ENCODE measurements at places on chromosomes 13 and 19. TPM values are rescaled to one million over a fixed set of nuclear protein-coding genes. Genes with fewer than 3 reads are reported as not detected.

DNA sequence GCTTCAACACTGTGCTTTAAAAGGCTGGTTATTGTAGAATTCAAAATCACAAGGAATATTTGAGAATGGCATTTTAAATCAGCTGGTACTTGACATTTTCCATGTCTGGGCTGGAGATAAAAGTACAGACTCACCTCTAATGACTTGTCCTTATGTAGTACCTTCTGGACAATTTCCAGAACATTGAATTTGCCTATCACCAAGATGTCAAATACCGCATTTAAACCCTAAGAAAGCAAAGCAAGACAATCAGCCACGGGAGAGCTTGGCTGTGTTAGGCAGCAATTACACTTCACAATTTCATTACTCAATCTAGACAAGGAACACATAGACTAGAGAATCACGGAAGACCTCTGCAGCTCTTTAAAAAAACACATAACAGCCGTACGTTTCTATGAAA lies 36.8 kb downstream of the TMTC4 start:
- no peaks in the 10 kb centered on the region for H3K36me3 ChIP-seq
- H3K27me3 ChIP-seq: no peaks in the 10 kb centered on the region
- H3K4me3 ChIP-seq: no peak overlapping the region
- DNase-seq: no peak
- no peak overlapping the region for H3K27ac ChIP-seq

DNA sequence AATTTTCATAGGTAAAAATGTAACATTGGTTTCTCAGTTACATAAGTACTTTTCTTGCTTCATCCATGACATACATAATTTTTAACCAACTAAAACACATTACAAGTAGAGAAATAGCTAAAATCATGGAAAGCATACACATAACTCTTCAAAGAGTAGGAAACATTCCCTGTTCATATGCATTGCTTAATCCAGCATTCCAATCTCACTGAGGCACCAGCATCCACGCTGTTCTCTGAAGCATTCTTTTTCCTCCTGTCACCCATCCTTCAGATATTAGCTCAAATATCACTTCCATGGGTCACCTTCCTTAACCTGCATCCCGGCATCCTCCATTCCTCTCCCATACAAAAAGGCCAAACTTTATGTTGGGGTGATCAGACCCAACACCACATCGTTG lies 79.1 kb downstream of the ZNF254 start:
- H3K27me3 ChIP-seq: no peaks in the 10 kb centered on the region
- H3K4me3 ChIP-seq: no peak overlapping the region
- DNase-seq: no peak
- no peak overlapping the region for H3K27ac ChIP-seq
- H3K36me3 ChIP-seq: no peaks in the 10 kb centered on the region

DNA sequence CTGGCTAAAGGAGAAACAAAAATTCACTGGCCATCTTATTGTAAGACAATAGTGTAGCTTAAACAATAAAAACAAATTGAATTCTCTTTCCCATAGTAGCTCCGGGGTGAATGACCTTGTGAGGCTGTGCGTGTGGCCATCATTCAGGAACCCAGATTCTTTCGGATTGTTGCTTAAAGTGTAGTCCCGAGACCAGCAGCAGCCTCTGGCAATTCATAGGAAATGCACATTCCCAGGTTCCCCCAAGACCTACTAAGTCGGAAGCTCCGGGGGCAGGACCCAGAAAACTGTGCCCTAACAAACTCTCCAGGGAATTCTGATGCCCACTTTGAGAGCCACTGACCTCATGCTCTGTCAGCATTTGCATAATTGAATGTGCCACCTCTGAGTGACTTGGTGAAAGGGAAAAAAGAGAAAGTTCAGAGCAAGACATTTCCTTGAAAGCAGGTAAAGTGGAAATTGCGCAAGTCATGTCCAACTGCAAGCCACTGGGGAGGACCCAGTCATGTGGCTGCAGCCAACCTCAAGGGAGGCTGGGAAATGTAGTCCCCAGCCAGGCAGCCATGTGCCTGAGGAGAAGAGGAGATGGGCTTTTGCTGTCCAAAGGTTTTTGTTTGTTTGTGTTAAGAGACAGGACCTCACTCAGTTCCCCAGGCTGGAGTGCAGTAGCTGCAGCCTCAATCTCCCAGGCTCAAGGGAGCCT lies 50.7 kb upstream of the PNMA8B start:
- no peaks in the 10 kb centered on the region for H3K27me3 ChIP-seq
- no peak overlapping the region for H3K27ac ChIP-seq
- H3K4me1 ChIP-seq: no peaks in the 10 kb centered on the region
- no peak overlapping the region for H3K4me3 ChIP-seq
- no peaks in the 10 kb centered on the region for H3K36me3 ChIP-seq
- no peak for DNase-seq

DNA sequence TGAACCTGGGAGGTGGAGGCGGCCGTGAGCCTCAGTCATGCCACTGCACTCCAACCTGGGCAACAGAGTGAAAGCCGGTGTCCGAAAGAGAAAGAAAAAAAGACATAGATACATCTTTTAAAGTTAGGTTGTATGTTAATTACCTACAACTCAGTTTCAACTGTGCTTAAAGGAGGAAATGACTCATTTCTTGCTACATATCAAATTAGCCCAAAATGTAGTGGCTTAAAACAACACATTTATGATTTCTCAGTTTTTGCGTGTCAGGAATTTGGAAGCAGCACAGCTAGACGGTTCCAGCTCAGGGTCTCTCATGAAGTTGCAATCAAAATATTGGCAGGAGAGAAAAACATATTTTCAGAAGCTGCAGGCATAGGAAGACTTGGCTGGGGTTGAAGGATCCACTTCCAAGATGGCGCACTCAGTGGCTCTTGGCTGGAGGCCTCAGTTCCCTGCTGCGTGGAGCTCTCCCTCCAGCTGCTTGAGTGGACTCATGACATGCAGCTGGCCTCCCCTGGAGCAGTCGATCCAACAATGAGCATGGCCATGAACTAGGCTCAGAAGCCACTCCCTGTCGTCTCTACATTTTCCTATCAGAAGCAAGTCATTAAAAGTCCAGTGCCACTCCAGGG lies 7.1 kb downstream of the LDLR start:
- H3K36me3 ChIP-seq: peaks cover 37% of the 10 kb centered on the region
- peak; percentile 91 for DNase-seq
- H3K4me1 ChIP-seq: peaks cover 26% of the 10 kb centered on the region
- H3K27ac ChIP-seq: peak overlapping the region; percentile 98
- no peaks in the 10 kb centered on the region for H3K27me3 ChIP-seq

GRCh38 chr19:11257846-11258380 lies 4.4 kb downstream of the DOCK6 start:
- no peaks in the 10 kb centered on the region for H3K27me3 ChIP-seq
- H3K4me3 ChIP-seq: no peak overlapping the region
- peaks cover 17% of the 10 kb centered on the region for H3K4me1 ChIP-seq
- H3K27ac ChIP-seq: no peak overlapping the region
- DNase-seq: no peak

GRCh38 chr13:38662362-38662761 lies 24.5 kb upstream of the FREM2 start:
- DNase-seq: no peak
- H3K27me3 ChIP-seq: no peaks in the 10 kb centered on the region
- H3K4me3 ChIP-seq: no peak overlapping the region

DNA sequence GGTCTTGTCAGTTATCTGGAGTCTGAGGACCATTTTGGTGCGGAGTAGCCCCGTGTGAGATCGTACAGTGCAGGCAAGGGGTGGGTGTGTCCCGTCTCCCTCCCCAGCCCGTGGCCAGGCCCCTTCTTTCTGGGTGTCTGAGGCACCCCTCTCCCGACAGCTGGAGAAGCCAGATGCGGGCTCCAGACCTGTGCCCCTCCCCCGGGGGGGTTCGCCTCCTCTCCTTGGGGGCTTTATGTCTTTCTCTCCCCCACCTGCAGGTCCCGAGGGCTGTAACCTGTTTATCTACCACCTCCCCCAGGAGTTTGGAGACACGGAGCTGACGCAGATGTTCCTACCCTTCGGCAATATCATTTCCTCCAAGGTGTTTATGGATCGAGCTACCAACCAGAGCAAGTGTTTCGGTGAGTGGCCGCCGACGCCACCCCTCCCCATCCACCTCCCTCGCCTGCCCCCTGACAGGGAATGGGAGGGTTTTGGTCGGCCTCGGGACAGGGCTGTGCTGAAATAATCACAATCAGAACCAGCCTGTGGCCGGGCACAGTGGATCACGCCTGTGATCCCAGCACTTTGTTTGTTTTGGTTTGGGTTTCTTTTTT lies 65.6 kb downstream of the CELF5 start:
- DNase-seq: no peak
- no peak overlapping the region for H3K27ac ChIP-seq
- H3K4me1 ChIP-seq: peaks cover 9% of the 10 kb centered on the region
- H3K36me3 ChIP-seq: no peaks in the 10 kb centered on the region
- H3K4me3 ChIP-seq: no peak overlapping the region

DNA sequence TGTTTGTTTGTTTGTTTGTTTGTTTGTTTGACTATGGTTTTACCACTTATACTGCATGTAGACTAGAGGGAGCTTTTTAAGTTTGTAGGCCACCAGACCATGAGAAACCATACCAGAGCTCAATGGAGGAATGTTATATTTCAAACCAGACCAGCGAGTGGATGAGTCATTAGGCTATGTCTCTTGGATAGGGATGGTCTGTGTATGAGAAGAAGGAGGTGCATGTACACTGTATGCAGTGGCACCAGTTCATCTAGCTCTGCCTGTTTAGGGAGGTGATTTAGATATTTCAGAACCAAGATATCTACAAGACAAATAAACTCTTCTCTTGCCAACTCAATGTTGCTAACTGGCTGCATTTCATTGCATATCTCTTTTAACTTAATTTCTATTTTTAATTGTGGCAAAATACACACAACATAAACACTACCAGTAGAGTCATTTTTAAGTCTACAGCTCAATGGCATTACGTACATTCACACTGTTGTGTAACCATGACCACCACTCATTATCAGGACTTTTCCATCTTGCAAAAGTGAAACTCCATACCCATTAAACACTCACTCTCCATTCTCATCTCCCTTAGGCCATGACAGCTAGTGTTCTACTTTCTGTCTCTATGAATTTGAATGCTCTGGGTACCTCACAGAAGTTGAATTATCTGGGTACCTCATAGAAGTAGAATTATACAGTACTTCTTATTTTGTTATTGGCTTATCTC lies 29.2 kb downstream of the SYDE1 start:
- H3K36me3 ChIP-seq: no peaks in the 10 kb centered on the region
- H3K4me1 ChIP-seq: no peaks in the 10 kb centered on the region
- no peak overlapping the region for H3K4me3 ChIP-seq

DNA sequence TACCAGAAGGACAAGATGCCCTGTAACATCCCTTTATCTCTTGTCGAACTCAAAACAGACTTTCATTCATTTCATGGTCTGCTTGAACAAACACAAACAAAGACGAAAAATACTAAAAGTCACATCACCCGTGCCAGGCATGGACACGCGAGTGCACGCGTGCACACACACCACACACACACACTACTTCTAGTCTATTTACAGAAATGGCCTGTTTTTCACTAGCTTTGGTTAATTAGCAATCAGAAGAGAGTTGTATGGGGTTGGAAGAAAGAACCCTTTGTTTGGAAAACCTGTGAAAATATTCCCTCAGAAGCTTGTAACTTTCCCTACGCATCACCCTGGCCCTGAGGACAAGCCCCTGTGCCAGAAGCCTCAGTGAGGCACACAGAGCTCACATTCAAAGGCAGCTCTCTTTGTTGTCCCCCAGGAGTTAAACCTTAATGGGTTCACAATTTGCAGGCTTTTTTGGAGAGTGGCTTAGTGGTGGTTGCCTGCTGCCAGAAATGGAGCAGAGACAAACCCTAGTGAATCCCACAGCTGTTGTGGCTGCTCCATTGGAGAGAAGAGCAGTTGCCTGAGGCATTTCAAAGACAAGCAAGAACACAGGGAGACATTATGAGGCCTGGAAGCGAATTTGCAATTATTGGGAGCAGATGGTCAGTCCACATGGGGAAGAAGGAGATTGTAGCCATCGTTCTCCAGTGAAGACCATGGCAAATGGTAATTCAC lies 55.9 kb downstream of the STARD13 start:
- H3K36me3 ChIP-seq: no peaks in the 10 kb centered on the region
- H3K4me3 ChIP-seq: no peak overlapping the region
- H3K4me1 ChIP-seq: peaks cover 68% of the 10 kb centered on the region
- no peak for DNase-seq

DNA sequence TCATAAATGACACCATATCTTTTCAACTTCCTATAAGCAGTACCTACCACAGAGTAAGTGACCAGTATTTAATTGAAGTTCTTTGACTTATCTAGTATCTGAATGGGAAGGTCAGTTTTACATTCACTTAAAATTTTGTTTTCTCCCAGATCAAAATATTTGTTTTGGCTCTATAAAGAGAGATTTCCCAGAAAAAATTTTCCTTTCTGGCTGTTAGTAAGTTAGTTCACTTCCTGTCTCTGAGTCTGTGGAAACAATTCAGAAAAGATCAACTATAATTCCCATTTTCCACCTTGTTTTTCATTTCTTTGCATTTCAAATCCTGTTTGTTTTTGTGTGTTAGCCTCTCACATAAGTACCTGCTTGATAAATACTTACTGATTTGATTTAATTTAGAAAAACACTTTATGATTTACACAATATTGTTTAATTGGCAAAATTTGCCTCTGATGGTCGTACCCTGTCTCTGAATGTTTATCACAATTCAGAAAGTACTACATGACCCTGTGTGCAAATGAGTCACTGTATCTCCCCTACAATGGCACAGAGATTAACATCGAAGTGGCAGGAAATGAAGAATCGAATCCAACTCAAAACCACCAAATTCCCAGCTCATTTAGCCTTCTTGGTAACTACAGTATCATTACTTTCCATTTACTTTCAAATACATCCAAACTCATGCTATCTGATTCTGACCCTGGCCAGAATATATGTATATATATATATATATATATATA lies 15.4 kb upstream of the MED4 start:
- no peak for DNase-seq
- H3K4me1 ChIP-seq: peaks cover 18% of the 10 kb centered on the region
- no peaks in the 10 kb centered on the region for H3K27me3 ChIP-seq
- H3K27ac ChIP-seq: peak overlapping the region; percentile 46
- H3K4me3 ChIP-seq: no peak overlapping the region
- no peaks in the 10 kb centered on the region for H3K36me3 ChIP-seq

DNA sequence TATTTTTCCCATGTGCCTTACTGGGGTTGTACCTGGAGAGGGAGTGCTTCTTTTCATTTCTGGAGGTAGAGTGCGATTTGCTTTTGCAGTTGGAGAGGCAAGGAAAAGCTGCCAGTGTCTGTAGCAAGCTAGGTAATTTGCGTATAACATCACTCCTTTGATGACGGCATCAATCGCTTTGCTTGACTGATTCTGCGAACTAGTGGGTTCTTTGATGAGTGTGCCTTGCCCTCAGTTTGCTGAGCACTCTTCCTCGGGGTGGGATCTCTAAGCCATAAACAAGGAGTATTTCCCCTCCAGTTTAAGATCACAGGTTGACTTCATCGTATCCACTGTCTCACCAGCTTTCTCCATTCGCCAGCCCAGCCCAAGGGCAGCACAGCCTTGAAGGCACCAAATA lies 344.5 kb downstream of the KCNRG start:
- H3K4me3 ChIP-seq: no peak overlapping the region
- DNase-seq: no peak
- H3K4me1 ChIP-seq: no peaks in the 10 kb centered on the region
- no peaks in the 10 kb centered on the region for H3K36me3 ChIP-seq
- H3K27me3 ChIP-seq: no peaks in the 10 kb centered on the region

- peaks cover 11% of the 10 kb centered on the region for H3K36me3 ChIP-seq
- H3K27ac ChIP-seq: peak overlapping the region; percentile 38
- no peak for DNase-seq
- H3K4me1 ChIP-seq: peaks cover 14% of the 10 kb centered on the region
Measured at GRCh38 chr19:49564616-49565045, 15.7 kb downstream of the NOSIP start.

Gene LMTK3
- total RNA-seq: not detected

Gene HS6ST3
- total RNA-seq: 0.54 TPM

Gene ELSPBP1
- not detected for total RNA-seq

Gene KCNJ14
- 0.27 TPM for total RNA-seq

Gene ZNF700
- total RNA-seq: 13.7 TPM

Gene TEKTIP1
- total RNA-seq: not detected

Gene S1PR4
- 1.9 TPM for total RNA-seq

Gene ZNF8
- 6.5 TPM for total RNA-seq

Gene RAP2A
- 27.7 TPM for total RNA-seq

Gene NPAS1
- total RNA-seq: not detected

Measured in sigmoid colon (tissue), 7 donors.